ENCODE measurements at places on chromosomes 12 and 14.

GRCh38 chr12:59077575-59078426 lies 157.5 kb upstream of the LRIG3 start:
- DNase-seq = no peak

GRCh38 chr14:59377991-59378601 lies 87.1 kb downstream of the GPR135 start:
- no peak for DNase-seq

- no peak for DNase-seq
Measured at GRCh38 chr12:10030446-10030845, at the start of gene CLEC9A. Gene CLEC9A, plus strand, starts transcription at chr12:10030682. Its CDS starts 22,006 bp downstream, at chr12:10052688.

DNA sequence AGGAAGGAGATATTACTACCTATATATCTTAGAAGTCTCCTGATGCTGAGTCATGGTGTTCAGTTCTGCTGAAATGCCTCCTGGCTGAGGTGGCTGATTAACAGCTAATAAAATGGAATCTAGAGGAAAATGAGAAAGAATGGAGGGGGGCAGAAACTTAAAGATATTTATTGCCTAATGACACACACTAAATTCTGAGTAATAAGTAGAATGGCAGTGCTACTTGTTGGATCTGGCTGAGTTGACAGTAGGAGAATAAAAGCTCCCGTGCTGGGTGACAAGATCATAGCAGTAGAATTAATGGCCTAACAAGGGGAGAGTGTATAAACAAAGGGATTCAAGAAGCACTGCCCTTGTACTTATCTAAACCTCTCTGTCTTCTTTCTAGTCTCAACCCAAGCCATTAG lies 137.5 kb downstream of the CNTN1 start:
- no peak for DNase-seq

- peak; percentile 94 for DNase-seq
Measured at GRCh38 chr12:2794736-2795289, at the start of gene FKBP4. Gene FKBP4, plus strand, starts transcription at chr12:2794970. Its CDS starts 170 bp downstream, at chr12:2795140.

DNA sequence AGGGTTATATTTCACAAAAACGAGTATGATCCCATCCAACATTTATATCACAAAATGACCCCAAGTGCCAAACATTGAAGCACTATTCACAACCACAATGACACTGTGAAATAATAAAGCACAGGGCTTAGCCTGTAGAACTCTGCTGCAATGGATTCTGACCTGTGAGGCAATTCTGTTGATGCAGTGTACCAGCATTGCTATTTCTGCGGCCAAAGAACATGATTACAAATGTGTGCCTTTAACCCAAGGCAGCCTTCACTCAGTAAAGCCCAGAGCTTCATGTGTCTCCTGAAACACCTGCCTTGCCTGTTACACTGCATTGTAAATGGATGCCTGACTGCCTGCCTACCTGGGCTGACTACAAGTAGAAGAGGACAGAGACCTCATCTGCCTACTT lies 158.0 kb downstream of the PPM1H start:
- no peak for DNase-seq

DNA sequence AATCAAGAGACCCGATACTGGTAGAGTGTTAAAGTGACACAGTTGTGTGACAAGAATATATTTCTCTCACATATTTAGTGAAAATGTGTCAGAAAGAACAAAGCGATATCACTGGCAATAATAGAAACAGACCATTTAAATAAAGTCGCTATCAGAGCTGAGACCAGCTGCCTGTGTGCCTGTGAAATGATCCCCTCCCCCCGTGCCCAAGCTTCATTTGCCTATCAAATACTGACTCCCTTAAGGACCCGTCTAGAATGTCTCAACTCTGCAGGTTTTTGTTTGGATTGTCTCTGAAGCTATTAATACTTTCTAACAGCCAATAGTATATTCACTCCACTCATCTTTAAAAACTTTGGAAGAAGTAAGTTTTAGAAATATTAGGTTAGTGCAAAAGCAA lies 98.9 kb downstream of the EGLN3 start:
- DNase-seq = no peak

GRCh38 chr12:57893431-57894353 lies 47.2 kb upstream of the CTDSP2 start:
- DNase-seq = peak; percentile 90

- DNase-seq = no peak
Measured at GRCh38 chr12:14935031-14935430, 3.3 kb downstream of the ERP27 start.

DNA sequence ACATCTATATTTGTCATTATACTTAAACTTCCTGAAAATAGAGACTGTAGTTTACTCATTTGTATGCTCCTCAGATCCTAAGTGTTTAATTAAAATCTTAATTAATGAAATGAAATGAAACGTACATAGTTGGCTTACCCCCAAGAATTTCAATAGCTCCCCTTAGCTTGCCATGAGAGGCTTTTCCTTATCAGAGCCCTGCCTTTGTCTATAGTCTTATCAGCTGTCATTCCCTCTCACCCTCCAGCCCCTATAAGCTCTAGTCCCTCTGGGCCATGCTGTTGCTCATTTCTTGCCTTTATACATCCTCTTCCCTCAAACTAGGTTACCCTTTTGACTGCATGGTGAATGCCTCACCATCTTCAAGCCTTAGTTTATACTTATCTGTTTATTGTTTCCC lies 1.1 kb upstream of the RTRAF start:
- no peak for DNase-seq

GRCh38 chr12:75705749-75706711 lies 194.6 kb upstream of the KRR1 start:
- no peak for DNase-seq

Measured in midbrain (tissue), 1 donor.